ENCODE measurements at places on chromosomes 13 and 19.

GRCh38 chr19:40503320-40503695, 36.5 kb downstream of the SPTBN4 start:
- DNase-seq: peak; percentile 73

- DNase-seq: no peak
These were observed 51.1 kb downstream of the RFC3 start for GRCh38 chr13:33869005-33869404.

DNA sequence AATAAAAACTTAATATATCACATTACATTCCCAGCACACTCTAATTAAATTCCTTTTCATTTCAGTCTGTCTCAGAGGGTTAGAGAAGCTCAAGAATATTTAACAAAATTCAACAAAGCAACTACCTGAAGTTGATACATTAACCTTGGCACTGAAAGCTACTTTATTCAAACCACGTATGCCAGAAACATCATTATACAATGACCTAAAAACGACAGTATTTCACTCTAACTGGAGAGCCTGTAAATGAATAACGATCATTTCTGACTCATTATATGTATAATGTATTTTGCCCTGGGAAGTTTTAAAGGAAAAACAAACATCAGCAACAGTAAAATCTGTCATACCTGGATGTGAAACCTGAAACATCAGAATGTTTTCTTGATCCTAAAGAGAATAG, 270.1 kb downstream of the SLITRK5 start:
- no peak for DNase-seq

DNA sequence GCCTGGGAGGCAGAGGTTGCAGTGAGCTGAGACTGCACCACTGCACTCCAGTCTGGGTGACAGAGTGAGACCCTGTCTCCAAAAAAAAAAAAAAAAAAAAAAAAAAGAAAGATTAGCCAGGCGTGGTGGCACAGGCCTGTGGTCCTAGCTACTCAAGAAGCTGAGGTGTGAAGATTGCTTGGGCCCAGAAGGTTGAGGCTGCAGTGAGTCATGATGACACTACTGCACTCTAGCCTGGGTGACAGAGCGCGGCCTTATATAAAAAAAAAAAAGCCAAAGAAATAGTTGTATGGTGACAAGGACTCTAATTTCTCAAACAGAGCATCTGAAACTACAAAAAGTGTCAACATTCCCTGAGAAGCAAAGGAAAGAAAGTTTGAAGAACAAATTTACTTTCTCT, 3.4 kb downstream of the PBX4 start:
- no peak for DNase-seq

DNA sequence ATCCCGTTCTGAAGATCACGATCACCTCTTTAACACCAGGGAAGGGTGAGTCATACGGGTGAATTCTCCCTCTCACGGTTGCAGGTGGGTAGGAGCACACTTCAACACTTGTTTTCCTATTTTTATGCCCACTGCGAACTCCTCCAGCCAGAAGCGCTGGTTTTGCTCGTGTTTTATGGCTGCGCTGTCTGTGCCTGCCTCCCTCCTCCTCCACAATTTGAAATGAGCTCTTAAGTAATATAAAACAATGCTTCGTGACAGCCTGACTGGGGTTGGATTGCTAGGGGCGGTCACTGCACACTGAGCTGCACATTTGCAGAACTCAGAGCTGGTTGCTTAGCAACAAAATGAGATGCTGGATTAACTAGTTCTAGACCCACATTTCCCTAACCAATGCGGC, 12.9 kb downstream of the CCDC70 start:
- DNase-seq: peak; percentile 68

GRCh38 chr19:15962319-15962718, 13.5 kb downstream of the OR10H4 start:
- DNase-seq: no peak
